Fibroblast of villous mesenchyme (primary cell): ENCODE measurements at places on chromosomes 16 and 17.

GRCh38 chr17:43216369-43216761 is 4.7 kb downstream of the TMEM106A start:
- DNase-seq: no peak

DNA sequence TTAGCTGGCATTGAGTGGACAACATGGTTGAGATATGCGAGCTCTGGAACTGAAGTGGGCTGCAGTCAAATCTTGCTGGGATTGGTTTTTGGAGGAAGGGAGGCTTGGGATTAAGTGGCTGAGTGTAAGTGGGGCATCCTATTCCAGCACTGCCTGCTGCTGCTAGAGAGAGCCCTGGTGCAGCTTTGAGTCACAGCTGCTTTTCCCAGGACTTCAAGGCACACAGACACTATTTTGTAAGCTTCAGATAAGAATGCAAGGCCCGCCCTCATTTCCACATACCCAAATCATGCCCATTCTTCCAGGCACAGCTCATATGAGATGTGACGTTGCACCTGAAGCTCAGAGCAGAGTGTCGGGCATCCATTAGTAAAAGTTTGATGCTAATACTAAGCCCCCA is 10.2 kb upstream of the MAF start:
- DNase-seq: peak; percentile 44

DNA sequence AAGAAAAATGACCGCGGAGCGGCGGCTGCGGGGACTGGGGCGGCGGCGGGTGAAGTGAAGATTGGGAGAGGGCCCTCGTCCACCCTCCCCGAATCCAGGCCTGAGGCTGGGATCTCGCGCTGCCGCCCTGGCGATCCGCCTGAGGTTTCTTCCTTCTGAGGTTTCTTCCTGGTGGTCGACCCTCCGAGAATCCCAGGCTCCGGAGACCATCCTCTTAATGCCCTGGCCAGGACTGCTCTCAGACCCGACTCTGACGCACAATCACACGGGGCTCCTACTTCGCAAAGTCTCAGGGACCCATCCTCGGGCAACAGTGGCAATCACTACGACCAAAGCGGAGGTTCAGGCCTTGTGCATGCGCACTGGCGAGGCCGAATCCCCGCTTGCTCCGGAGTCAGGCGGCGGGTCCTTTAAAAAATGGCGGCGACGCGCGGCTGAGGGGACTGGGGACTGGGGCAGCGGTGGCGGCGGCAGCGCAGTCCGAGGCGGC is 18.0 kb upstream of the KCNJ18 start:
- no peak for DNase-seq

- DNase-seq: no peak
Measured at GRCh38 chr17:53659181-53659580, 163.5 kb upstream of the KIF2B start.

DNA sequence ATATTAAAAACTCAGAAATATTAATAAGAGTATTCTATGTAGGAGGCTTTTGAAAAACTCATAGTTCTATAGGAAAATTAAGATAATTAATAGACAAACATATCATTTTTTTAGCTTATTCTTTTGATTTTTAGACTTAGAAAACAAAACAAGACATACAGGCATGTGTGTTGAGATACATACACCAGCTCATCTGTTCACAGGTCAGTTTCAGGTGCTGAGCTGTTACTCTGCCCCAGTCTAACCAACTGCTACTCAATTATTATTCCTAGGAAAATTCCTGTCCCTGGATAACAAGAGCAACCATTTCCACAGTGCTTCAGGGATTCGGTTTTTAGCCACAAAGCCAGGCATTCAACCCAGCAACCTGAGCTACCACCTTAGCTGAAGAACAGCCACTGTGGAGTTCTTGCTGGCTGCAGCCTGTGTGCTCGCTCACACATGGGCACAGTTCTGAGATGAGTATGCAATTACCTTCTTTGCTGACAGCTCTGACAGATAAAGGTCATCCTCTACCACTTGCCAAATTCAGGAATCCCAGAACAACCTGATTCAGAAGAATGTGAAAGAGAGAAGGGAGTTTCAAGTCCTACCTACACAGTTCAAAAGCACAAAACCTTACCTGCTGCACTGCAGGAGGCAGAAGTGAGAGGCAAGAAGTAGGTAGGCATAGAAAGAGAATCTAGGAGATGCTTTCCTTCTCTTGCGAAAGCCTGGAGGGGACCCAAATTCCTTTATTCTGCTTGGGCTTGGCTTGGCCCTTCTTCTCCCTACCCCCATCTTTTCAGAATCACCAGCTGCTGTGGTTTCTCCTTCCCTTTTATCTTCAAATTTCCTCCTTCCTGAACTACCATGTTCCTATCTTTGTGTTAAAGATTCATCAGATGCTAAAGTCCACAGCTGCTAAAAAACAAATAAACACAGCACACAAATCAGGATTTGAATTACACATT is 62.7 kb downstream of the TEX2 start:
- peak; percentile 51 for DNase-seq
